A549 treated with RU486 at 1 μM for 4 hours (cell line): ENCODE measurements at places on chromosomes 1 and 21. TPM values are rescaled to one million over a fixed set of nuclear protein-coding genes. Genes with fewer than 3 reads are reported as not detected.

The TAS1R1 gene
- total RNA-seq, result not detected in 5 replicates

The PRAMEF25 gene
- total RNA-seq, result not detected in 5 replicates

The GJA9 gene
- total RNA-seq, result not detected in 5 replicates

The PPFIA4 gene
- 0.19 to 0.67 TPM (median 0.51 TPM) in 5 replicates for total RNA-seq

The LCA5L gene
- total RNA-seq, result 0.97 to 2.4 TPM (median 1.8 TPM) in 5 replicates

The GJC2 gene
- total RNA-seq, result 0.21 to 0.48 TPM (median 0.39 TPM) in 5 replicates

The NPHS2 gene
- not detected in 5 replicates for total RNA-seq

The HTR6 gene
- 0.13 to 0.22 TPM (median 0.14 TPM) in 4 of 5 replicates, not detected in the other for total RNA-seq

The PADI3 gene
- total RNA-seq, result 1.2 to 1.9 TPM (median 1.4 TPM) in 5 replicates

The C1orf94 gene
- not detected in 5 replicates for total RNA-seq

The RGS18 gene
- total RNA-seq, result not detected in 5 replicates

The CAMK1G gene
- total RNA-seq, result 0.09 to 0.54 TPM (median 0.54 TPM) in 5 replicates

The CLCA4 gene
- total RNA-seq, result not detected in 5 replicates

The OLFML2B gene
- 0.32 to 0.67 TPM (median 0.38 TPM) in 5 replicates for total RNA-seq

The MLLT11 gene
- total RNA-seq, result 10.3 to 19.6 TPM (median 18.6 TPM) in 5 replicates

The GPATCH3 gene
- 8.5 to 11.9 TPM (median 10.7 TPM) in 5 replicates for total RNA-seq

The KRTAP10-12 gene
- not detected in 5 replicates for total RNA-seq

The CFHR2 gene
- total RNA-seq, result not detected in 5 replicates

The FAM3B gene
- not detected in 5 replicates for total RNA-seq

The CYP4X1 gene
- total RNA-seq, result 0.07 to 0.08 TPM in 2 of 5 replicates, not detected in the others

The TUT4 gene
- total RNA-seq, result 14.9 to 20.3 TPM (median 17.6 TPM) in 5 replicates

The C1QA gene
- not detected in 5 replicates for total RNA-seq

The NFASC gene
- 1.1 to 2.0 TPM (median 1.2 TPM) in 5 replicates for total RNA-seq

The TAS1R3 gene
- total RNA-seq, result 0.08 to 0.14 TPM (median 0.12 TPM) in 5 replicates

The NBPF6 gene
- not detected in 5 replicates for total RNA-seq

The CCDC30 gene
- 0.43 to 1.4 TPM (median 0.61 TPM) in 5 replicates for total RNA-seq

The BATF3 gene
- total RNA-seq, result 18.4 to 34.7 TPM (median 32.8 TPM) in 5 replicates

The PKLR gene
- 0.03 TPM in 1 of 5 replicates, not detected in the others for total RNA-seq

The COL11A1 gene
- total RNA-seq, result 1.3 to 3.8 TPM (median 2.3 TPM) in 5 replicates

The OR14K1 gene
- not detected in 5 replicates for total RNA-seq

The NPPB gene
- 0.56 TPM in 1 of 5 replicates, not detected in the others for total RNA-seq

The TNFRSF1B gene
- total RNA-seq, result 0.45 to 0.69 TPM (median 0.60 TPM) in 5 replicates

The ITLN2 gene
- 0.22 to 0.33 TPM in 2 of 5 replicates, not detected in the others for total RNA-seq

The HIVEP3 gene
- total RNA-seq, result 2.1 to 3.2 TPM (median 2.8 TPM) in 5 replicates

The DUSP23 gene
- total RNA-seq, result 51.5 to 79.9 TPM (median 73.4 TPM) in 5 replicates

The GSTM5 gene
- total RNA-seq, result not detected in 5 replicates

The SSX2IP gene
- 7.3 to 14.2 TPM (median 13.1 TPM) in 5 replicates for total RNA-seq

The BTBD19 gene
- total RNA-seq, result 2.2 to 3.3 TPM (median 2.7 TPM) in 5 replicates

The VPS45 gene
- 16.1 to 17.5 TPM (median 16.9 TPM) in 5 replicates for total RNA-seq

The GPR25 gene
- total RNA-seq, result not detected in 5 replicates

The CD34 gene
- 0.17 TPM in 1 of 5 replicates, not detected in the others for total RNA-seq

The C2CD2 gene
- 6.1 to 9.6 TPM (median 8.6 TPM) in 5 replicates for total RNA-seq

The PEX19 gene
- total RNA-seq, result 20.5 to 32.1 TPM (median 23.6 TPM) in 5 replicates

The DUSP12 gene
- total RNA-seq, result 38.0 to 55.3 TPM (median 48.3 TPM) in 5 replicates

The LCE6A gene
- not detected in 5 replicates for total RNA-seq
